Spinal cord (tissue), 10 donors: ENCODE measurements at places on chromosomes 6 and 20. TPM values are rescaled to one million over a fixed set of nuclear protein-coding genes. Genes with fewer than 3 reads are reported as not detected.

The OPRM1 gene
- total RNA-seq, result 20.9 TPM

The LY6G6F gene
- 0.30 TPM for total RNA-seq

The PPP1R14C gene
- 19.4 TPM for total RNA-seq

The ERVFRD-1 gene
- total RNA-seq, result 0.06 TPM

The DCBLD1 gene
- total RNA-seq, result 9.3 TPM

The STMND1 gene
- 0.59 TPM for total RNA-seq
